Right renal cortex interstitium (tissue), 3 donors: ENCODE measurements at places on chromosomes 16 and 17.

GRCh38 chr17:46097497-46097896, 95.7 kb downstream of the KANSL1 start:
- no peak for DNase-seq

DNA sequence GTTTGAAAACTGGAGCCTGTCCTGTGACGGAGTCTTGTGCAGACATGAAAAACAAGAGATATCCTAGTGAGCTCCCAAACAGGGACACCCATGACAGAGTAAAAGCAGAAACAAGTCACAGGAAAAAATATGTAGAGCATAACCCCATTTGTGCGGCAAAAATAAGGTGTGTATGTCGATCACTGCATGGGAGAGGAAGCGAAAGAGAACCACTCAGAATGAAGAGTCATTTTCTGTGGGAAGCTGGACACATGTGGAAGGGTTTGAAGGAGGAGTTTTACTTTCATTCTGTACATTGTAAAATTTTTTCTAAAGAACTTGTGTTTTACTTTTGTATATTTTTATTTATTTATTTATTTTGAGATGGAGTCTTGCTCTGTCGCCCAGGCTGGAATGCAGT, 72.1 kb downstream of the JPH3 start:
- no peak for DNase-seq

DNA sequence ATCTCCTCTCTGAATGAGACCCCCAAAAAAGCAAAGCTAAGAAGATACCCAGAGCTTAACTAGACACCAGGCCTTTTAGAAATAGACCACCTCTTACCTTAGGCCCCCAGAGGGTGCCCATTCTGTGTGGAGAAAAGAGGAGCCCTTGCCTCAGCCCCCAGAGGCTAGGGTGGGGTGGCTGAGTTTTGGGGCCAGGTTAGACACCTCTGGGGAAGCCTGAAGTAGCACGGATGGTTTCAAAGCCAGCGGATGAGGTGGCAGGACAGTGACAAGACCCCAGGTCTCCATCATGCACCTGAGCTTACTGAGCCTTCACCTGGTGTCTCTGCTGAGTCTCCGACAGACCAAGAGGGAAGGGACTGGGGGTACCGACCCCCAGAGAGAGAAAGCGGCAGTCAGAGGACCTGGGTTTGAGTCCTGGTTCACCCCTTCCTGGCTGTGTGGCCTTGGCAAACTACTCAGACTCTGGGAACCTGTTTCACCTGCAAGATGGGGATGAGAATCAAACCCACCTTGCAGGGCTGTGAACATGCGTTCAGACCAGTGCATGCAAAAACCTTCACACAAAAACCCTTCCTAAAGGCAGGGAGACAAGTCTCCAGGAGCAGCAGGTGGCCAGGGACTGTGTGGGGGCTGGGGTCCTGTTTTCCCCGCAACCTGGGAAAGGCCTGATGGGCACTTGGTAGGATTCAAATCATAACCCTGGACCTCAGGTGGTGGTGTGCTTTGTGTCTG, 7.7 kb downstream of the SCGB1C2 start:
- no peak for DNase-seq

- DNase-seq: no peak
These were observed 334.1 kb downstream of the TOX3 start for GRCh38 chr16:52212841-52213240.

GRCh38 chr16:87165151-87165550, 152.0 kb downstream of the C16orf95 start:
- DNase-seq: no peak

- no peak for DNase-seq
These were observed 1.5 kb downstream of the AMZ2 start for GRCh38 chr17:68249354-68249765.

DNA sequence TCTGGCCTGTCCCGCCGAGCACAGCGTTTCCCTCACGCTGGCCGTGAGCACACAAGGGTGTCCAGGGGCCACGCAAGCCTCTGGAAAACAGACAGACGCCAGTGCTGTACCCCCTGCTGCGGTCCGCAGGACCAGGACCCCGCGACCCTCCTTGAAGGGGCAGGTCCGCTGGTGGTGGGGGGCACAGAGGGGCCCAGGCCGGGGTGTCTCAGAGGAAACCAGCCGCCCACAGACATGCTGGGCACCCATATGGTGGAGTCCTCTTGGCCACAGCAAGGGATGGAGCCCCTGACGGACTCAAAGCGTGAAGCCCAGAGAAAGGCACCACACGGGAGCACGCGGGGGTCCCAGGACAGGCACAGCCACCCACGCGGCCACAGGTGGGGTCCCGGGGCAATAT, 34.4 kb downstream of the METRNL start:
- DNase-seq: no peak

DNA sequence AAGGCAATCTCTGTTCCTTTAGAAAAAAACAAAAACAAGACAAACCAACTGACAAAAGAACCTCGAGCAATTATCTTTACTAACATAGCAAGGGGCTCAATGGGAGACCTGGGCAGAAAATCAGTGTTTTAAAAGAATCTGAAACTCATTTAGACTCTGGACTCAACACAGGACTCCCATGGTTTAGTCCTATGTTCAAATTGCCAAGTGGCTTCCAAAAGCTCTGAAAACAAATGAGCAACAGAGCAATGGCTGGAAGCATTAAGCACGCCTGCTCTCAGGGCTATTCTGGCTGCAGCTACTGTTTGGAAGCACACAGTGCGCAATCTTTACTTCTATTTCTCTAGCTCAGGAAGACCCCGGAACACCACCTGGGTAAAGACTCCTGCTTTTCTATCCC, 162.0 kb downstream of the AATF start:
- no peak for DNase-seq

- DNase-seq: no peak
These were observed 12.6 kb upstream of the ALOX12B start for GRCh38 chr17:8100111-8100510.

- no peak for DNase-seq
These were observed 54.6 kb downstream of the WDR45B start for GRCh38 chr17:82593590-82594087.

DNA sequence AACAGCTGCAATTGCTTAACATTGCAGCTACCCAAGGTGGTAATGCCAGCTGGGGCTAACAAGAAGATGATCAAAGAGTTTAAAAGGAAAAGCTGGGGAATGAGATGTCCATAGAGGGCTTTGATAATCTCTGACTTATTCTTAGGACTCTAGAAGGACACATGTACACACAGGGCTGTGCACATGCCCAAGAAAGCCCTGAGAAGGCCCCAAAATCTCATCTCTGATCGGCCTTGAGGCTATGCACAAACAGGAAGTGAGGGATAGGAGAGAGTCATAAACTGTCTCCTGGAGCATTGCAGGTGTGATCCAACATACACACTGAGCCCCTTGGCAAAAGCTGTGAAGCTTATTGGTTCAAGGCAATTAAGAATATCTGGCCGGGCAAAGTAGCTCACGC, 17.2 kb upstream of the RABEP1 start:
- DNase-seq: no peak

DNA sequence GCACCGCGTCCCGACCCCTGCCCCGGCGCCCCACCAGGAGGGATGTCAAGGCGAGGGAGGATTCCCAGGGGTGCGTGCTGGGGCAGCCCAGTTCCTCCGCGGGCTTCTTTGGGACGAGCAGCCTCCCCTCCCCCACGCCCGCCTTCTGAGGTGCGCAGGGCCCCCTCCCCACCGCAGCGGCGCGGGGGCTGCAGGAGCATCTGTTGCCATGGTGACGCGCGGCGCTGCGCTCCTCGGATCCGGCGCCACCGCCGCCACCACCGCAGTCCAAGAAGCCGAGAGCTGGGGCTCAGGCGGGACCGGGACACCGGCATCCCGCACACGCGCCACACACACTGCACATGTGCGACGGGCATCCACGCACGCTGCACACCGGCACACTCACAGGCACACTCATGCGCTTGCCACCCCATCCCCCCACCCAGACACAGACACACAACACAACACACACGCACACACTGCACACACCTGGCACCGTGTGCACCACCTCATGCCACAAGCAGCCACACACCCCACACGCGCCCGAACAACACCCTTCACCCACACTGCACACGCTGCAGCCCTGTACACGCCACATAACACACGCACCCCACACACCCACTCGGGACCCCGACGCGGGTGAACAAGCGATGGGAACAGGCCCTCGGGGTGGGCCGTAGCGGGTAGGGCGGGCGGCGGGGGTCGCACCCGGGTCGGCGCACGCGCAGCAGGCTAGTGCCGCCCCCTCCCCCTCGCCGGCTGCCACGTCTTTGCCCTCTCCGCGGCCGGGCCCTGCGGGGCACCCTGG, 17.0 kb downstream of the ENPP7 start:
- no peak for DNase-seq

- no peak for DNase-seq
These were observed 47.6 kb upstream of the CBFA2T3 start for GRCh38 chr16:89024546-89025060.
